ENCODE measurements at places on chromosomes 3 and 15.

- DNase-seq, result no peak
These were observed 47.0 kb downstream of the OXNAD1 start for GRCh38 chr3:16311960-16312451.

- no peak for DNase-seq
These were observed 16.8 kb downstream of the EXOSC7 start for GRCh38 chr3:44992555-44993470.

DNA sequence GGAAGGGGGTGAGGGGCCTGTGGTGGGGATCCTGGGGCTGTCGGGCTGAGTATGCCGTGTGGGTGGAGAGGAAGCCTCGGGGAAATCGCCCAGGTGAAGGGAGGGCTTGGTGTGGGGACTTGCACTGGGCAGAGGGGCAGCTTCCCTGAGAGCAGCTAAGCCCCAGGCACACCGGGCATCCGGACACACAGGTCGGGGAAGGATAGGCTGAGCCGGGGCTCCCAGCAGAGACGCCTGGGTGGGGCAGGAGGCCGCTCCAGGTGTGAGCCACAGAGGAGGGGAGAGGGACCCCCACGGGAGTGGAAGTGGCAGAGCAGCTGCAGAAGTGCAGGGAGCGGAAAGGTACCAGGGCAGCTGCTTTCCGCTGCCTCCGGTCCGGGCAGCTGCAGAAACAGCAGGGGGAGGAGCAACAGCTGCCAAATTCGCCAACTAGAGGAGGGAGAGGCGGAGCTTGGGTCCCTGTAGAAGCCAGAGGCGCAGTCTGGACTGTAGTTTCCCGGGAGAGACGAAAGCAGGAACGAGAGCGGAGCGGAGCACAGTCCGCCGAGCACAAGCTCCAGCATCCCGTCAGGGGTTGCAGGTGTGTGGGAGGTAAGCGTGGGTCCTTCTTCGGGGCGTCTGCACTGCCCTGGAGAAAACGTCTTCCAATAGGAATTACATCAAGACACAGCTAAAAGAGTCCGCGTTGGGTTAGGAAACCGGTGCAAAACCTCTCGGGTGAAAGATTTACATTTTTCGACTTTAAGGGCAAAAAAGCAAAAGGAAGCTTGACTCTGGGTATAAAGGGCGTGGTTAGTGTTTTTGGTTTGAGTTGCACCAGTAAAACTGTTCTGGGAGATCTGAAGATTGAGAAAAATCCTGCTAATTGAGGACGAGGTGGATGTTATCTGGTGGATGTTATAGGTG, at the start of gene SERPINI1:
Gene SERPINI1 (plus strand): TSS at position 489 of the 906 bp plus-strand sequence. CDS start 53,408 bp downstream, outside the sequence.
- peak; percentile 96 for DNase-seq

DNA sequence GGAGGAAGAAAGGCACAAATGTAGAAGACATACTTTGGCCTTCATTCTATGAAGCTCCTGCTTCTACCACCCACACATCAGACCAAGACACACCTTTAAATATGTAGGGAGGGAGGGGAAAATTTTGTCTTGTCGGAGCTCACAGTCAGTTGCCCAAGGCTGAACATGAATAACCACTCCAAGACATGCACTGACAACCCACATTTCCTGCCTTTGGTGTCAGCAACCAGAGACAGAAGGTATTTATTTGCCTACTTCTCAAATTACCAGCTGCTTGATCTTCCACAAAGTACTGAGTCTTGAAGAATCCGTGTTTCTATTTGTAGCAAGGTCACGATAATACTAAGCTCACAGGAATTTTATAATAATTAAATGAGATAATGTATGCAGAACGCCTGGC, 169.7 kb downstream of the KCNMB2 start:
- no peak for DNase-seq

- no peak for DNase-seq
These were observed 183.5 kb upstream of the EOMES start for GRCh38 chr3:27905625-27906024.

DNA sequence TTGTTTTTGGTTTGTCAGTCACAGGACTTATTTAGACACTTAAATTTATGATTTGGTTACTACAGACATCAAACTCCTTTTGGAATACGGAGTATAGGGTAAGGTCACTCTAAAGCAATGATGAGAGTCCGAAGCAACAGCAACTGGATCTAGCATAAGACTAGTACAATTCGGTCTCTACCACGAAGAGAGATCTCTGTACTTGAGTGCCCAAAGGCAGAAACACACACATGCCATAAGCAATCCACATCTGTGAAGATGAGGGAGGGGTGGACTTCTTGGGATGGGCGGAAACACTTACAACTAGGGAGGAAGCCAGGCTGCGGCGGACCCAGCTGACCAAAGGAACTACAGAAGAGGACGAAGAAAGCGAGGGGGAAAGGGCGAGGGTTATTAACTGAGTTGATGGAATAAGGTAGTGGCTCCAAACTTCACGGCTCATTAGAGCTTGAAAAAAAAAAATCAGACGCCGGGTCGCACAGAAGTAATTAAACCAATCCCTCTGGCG, 595 bp downstream of the DPH6 start:
- DNase-seq, result peak; percentile 28

DNA sequence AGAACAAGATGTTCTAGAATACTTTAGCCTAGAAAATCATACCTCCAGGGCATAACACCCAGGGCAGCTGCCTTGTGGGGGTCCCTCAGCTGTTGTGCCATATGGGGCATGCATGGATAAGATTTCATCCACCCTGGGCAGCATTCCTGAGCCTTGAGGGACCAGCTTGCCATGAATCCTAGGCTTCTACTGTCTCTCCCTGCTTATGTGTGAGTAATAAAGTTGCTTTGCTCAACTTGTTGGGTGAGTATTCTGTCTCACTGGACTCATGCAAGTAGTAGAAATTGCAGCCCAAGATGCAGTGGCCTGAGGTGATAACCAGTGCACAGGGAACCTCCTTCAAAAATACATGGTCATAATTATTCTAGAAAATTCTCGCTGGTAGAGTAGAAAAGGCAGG, 52.1 kb upstream of the EPHB1 start:
- DNase-seq, result no peak

DNA sequence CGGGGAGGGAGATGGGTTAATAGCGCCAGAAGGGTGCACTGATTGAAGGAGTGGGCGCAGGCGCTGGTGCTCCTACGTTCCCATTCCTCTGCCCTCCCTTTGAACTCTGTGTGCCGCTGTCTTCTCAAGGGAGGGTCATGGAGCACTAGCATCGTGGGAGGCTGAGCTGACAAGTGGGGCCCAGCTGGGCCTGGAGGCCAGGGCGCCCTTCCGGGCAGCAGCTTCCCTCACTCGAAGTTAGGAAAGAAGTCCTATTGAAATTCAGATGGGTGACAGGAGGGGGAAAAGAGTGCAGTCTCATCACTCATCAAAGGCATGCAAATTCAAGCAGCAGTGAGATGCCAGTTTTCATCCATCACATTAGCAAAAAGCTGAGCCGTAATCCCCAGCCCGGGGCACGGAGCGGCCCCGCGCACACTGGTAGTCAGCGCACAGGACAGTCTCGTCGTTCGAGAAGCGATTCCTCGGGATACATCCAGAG, 128.2 kb downstream of the LRRK1 start:
- DNase-seq, result peak; percentile 13

- no peak for DNase-seq
These were observed 14.2 kb downstream of the LRIG1 start for GRCh38 chr3:66486646-66487045.

- no peak for DNase-seq
These were observed 25.5 kb upstream of the PDE8A start for GRCh38 chr15:84956199-84956598.

GRCh38 chr3:127887321-127887720, 27.7 kb upstream of the KBTBD12 start:
- no peak for DNase-seq

DNA sequence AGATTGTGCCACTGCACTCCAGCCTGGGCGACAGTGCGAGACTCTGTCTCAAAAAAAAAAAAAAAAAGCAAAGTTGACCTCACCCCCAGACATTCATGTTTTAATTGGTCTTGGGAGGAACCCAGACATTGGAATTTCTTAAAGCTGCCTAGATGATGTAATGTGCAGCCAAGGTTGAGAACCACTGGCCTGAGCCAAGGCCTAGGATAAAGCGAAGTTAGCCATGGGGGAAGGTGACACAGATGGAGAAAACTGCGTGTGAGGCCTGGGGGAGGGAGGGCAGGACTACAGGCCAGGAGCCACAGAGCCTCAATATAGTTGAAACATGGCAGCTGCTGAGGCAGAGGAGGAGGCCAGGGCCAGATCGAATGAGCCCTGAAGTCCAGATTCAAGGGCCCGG, 21.0 kb downstream of the GLB1 start:
- no peak for DNase-seq

GRCh38 chr3:72152551-72153476, 367.9 kb upstream of the PROK2 start:
- peak; percentile 85 for DNase-seq

DNA sequence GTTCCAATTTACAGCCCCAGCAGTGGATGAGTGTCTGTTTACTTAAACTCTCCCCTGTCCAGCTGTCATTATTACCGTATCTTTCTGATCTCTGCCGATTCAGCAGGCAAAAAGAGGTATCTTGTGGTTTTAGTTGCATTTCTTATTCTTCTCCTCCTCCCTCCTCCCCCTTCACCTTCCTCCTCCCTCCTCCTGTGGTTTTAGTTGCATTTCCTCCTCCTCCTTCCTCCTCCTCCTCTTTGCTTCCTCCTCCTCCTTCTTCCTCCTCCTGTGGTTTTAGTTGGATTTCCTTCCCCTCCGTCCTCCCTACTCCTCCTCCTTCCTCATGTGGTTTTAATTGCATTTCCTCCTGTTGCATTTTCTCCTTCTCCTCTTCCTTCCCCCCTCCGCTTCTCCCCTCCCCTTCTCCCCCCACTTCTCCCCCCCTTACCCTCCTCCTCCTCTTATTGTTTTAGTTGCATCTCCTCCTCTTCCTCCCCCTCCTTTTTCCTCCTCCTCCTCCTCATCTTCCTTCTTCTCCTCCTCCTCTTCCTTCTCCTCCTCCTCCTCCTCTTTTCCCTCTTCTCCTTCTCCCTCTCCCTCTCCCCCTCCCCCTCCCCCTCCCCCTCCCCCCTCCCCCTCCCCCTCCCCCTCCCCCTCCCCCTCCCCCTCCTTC, 25.3 kb upstream of the VPS33B start:
- no peak for DNase-seq

GRCh38 chr15:33500432-33501195, 189.8 kb downstream of the RYR3 start:
- DNase-seq, result no peak

- no peak for DNase-seq
These were observed 68.5 kb upstream of the PRR20G start for GRCh38 chr3:127356381-127356780.

- no peak for DNase-seq
These were observed at the start of gene CAMP for GRCh38 chr3:48222616-48223513. CAMP (plus strand) TSS chr3:48223495; CDS start chr3:48223512, 17 bp downstream.

GRCh38 chr3:184472723-184473428, 88.7 kb upstream of the EPHB3 start:
- DNase-seq, result no peak

DNA sequence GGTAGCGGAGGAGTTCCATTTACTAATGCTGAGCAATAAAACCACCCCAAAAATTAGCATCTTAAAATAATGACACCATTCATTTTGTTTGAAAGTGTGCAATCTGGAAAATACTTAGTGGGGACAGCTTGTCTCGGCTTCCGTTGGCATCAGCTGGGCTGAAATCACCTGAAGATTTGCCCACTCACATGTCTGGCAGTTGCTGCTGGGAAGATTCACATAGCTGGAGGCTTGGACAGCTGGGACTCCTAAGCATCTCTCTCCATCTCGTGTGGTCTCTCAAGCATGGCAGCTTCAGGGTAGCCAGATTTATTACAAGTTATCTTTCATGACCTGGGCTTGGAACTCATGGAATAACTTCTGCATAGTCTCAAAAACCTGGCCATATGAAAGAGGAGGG, 38.4 kb upstream of the BFSP2 start:
- DNase-seq, result no peak

DNA sequence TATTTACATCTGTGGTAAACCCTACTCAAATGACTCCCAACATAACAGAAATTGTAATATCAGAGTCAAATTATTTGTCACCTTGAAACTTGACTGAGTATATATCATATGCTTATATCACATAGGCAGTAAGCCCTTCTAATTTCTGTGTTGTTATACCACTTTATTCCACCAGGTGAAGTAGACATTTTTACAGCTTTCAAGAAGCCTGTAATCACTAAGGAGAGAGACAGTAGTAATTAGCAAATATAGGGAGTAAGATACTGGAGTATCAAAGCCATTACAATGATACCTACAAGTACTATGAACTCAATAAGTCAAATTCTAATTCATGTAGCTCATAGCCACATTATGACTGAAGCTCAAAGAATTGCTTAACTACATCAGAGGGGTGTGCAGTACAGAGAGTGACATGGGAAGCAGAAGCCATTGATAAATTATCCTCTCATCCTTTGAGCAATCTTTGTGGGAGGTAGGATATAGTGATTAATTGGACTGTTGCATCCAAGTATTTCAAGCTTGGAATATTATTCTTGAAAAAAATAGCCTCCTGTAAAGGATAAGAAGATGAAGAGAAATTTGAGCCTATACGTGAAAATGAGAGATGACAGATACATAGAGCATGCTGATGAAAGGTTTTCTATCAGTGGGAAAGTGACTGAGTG, 1005.9 kb downstream of the ZPLD1 start:
- DNase-seq, result no peak

DNA sequence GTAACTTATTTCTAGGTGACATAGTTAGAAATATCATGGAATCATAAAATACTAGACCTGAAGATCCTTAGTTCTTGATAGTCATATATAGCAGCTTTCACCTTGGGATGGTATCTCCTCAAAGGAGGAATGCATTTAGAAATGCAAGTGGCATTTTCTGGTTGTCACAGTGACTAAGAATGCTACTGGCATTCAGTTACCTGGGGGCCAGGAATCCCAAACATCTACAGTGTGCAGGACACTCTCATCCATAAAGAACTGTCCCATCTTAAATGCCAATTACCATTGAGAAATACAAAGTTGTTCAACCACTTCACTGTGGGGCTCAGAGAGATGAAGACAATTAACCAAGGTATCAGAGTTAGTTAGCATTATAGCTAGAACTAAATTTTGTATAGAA, 36.7 kb downstream of the MYH15 start:
- DNase-seq, result no peak

- no peak for DNase-seq
These were observed 32.9 kb downstream of the CMSS1 start for GRCh38 chr3:99850608-99851007.

- DNase-seq, result no peak
These were observed 17.5 kb downstream of the C2CD4B start for GRCh38 chr15:62147551-62147950.

- DNase-seq, result no peak
These were observed 43.2 kb upstream of the PIK3R4 start for GRCh38 chr3:130789782-130790322.

DNA sequence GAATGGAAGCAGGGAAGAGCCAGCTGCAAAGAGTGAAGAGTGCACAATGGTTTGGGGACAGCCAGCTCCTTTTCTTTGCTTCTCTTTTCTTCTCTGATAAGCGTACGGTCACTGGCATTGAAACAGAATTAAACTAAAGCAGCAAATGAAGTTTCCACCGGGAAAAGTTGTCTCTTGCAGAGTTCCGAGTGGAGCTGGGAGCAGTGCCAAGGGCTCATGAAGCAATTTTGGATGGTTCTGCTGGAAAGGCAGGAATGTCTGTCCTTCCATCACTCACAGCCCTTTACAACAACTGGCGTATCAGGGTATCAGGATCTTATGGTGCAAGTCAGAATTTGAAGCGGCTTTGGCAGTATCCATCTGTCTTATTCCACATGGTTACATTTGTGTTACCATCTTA, 1042.9 kb downstream of the NTRK3 start:
- no peak for DNase-seq

- peak; percentile 23 for DNase-seq
These were observed 103.0 kb downstream of the P3H2 start for GRCh38 chr3:190017521-190018288.
